Stimulated activated CD8-positive, alpha-beta memory T cell treated with anti-CD3 and anti-CD28 coated beads, Interleukin-15, amount 100 ng/mL, for 48 hours (primary cell): ENCODE measurements at places on chromosomes 11 and 22.

DNA sequence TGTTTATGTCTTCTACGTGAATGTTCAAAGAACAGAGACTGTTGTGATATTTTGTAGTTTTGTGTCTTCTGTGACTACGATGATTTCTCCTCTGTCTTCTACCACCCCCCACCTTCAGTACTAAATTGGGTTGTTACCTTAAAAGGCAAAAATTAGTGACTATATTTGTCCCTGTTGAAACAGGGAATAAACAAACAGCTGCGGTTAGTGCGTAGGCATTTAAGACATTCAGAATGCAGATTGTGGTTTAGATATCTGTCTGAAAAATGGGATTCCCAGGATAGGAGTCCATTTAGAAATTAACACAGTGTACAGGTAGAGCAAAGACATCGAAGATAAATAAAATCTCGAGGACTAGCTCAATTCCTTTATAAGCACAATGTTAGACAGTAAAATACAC lies 15.6 kb upstream of the ARHGAP42 start:
- no peak for DNase-seq

DNA sequence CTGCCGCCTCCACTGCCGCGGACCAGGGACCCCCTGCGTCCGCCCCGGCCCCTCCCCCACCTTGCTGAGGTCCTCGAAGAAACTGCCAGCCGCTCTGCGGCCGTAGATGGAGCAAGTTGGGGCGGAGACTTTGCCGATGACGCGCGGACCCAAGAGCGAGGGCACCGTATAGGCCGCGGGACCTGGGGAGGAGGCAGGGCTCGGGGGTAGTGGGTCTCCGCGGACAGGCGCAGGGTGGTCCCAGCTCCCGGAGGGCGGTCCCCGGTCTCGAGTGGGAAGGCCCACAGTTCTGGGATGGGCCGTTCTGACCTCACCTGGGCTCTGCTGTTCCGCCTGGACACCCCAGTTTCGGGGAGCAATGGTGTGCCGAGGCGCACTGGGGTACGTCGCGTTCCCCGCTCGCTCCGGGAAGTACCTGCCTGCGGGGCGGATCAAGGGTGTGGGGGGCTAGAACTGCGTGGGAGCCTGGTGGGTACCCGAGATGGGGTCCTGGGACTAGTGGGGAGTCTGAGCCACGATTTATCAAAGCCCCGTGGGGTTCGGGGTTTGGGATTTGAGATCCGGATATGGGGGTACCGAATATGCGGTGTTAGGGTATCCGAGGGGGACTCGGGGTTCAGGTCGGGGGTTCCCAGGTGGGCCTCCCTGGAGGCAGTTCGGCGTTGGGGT lies 1.2 kb upstream of the TYMP start:
- peak; percentile 75 for DNase-seq

GRCh38 chr11:123231256-123231655 lies 36.2 kb upstream of the CLMP start:
- no peak for DNase-seq

DNA sequence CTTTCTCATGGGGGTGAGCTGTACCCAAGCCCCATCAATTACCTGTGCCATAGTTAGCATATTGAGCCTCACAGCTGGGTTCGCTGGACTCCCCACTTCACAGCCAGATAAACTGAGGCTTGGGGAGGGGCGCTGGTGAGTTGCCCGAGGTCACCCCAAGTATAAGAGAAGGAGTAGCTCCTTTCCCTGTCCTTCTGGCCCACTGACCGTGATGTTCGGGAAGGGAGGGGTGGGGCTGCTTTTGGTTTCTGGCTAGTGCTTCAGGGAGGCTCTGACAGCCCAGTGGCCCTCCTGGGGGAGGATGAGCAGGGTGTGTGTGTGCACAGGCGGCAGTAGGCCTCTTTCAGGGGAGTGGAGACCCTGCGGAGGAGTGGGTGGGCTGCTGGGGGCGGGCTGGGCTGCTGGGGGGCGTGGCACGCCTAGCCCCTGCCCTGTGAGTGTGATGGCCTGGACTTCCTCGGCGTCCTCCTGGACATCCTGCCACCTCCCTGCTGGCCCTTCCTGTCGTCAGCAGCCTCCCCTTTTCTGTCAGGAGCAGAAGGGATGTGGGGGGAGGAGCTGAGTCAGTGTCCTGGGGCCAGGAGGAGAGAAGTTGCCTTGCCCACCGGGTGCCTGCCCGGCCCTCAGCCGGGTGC lies 50.3 kb downstream of the TRIOBP start:
- DNase-seq, result no peak

DNA sequence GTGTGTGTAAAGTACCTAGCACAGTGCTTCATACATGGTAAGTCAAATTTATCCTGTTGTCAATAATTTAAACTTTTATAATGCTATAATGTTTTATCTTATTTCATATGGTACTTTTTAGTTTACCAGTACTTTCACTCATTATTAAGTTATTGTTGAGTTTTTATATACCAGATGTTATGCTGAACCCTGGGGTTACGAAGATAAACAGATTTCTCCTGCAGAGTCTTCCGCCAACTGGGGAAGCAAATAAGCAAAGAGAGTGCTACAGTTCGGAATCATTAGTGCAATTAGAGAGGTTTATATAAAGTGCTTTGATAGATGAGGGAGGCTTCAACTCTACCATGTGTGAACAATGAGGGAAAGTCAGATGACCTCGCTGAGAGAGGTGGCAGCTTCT lies 362.3 kb downstream of the DYNC2H1 start:
- no peak for DNase-seq

- DNase-seq, result no peak
Observed at GRCh38 chr11:67314218-67314617, 10.9 kb downstream of the SSH3 start.

DNA sequence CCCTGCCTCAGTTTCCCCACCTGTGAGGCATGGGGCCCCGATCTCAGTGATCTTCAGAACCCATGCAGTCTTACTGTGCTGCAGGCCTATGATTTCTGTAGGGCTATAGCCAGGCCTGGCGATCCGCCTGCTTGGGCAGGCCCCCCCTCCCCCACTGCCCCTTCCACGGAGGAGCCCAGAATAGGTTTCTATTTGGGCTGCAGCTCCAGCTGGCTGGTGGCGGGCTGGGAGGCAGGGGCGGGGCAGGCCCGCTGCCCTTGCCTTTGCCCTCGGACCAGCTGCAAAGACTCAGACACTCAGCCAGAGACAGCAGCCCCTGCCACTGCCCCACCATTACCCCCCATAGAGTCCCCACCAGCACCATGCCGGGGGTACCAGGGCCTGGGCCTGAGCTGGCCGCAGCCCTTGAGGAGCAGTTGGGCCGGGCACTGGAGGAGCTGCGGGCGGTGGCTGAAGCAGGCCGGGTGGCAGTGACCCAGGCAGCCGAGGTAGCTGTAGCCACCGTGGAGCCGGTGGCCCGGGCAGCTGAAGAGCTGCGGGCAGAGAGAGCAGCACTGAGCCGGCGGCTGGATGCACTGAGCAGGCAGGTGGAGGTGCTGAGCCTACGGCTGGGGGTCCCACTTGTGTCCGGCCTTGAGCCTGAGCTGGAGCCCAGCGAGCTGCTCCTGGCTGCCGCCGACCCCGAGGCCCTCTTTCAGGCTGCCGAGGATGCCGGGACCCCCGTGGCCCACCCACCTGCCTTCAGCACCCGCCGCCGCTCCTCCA lies 12.2 kb downstream of the SMTN start:
- DNase-seq, result no peak

DNA sequence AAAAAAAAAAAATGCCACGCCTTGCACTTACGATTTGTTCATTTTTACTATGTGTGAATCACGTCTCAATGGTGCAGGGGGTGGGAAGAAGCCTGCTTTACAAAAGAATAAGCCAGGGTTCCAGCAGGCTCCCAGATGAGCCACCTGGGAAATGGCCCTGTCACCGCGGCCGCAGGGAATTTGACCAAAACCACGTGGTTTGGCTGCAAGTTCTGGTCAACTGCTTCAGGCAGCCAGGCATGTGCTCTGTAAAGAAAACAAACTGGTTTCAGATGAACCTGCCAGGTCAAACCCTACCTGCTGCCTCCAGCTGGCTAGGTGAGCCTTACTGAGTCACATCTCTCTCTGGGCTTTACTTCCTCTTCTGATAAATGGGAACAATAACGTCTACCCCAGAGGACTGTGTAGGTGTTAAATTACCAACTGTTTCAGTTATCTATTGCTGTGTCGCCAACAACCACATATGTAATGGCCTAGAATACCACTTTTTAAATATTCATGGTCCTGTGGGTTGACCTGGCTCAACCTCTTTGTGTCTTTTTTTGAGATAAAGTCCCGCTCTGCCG lies 30.5 kb upstream of the GCAT start:
- DNase-seq, result no peak
